ENCODE measurements at places on chromosomes 5 and 9. TPM values are rescaled to one million over a fixed set of nuclear protein-coding genes. Genes with fewer than 3 reads are reported as not detected.

The CIZ1 gene
- polyA plus RNA-seq = 155 TPM

The PCDHA4 gene
- 0.44 TPM for polyA plus RNA-seq

DNA sequence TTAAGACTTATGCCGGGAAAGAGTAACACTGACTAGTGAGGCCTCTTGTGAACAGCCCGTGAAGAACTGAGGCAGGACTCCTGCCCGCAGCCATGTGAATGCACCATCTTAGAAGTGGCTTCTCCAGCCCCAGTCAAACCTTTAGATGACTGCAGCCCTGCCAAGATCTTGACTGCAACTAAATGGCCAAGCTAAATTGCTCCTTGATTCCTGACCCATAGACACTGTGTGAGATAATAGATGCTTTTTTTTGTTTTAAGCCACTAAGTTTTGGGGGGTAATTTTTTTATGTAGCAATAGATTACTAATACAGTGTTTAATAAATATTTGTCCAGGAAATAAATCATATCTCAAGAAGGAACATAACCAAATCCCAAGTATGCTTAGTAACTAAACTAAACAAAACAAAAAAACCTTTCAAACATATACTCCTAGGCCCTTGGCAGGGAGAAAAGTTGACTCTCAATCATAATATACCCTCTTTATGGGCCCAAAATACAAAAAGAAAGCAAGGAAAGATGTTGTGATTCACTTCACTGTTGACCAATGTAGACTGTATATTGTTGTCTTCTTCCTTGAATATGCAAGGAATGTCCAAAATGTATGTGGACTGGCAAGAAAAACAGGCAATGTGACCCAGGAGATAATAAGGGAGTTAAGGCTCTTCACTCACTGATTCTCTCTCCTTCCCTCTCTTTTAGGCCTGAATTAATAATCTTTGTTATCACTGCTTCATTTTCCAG, 79.7 kb upstream of the ZNF366 start:
- DNase-seq = no peak

DNA sequence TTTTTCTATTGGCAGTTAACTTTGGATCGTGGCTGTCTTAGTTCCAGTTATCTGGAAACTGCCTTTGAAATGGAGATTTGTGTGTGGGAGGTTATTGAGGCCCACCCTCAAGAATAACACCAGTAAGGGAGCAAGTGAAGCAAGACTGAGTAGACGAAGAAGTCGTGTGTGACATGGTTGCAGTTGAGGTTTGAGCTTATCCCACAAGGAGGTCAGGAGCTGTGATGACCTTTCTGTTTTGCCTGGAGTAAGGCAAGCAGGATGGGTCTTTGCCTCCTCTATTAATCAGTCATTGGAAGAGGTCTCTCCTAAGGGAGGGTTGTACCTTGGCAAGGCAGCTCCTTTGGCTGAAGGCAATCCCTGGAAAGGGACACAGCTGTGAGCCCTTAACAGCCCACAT, 49.6 kb upstream of the CTXN3 start:
- DNase-seq = no peak

DNA sequence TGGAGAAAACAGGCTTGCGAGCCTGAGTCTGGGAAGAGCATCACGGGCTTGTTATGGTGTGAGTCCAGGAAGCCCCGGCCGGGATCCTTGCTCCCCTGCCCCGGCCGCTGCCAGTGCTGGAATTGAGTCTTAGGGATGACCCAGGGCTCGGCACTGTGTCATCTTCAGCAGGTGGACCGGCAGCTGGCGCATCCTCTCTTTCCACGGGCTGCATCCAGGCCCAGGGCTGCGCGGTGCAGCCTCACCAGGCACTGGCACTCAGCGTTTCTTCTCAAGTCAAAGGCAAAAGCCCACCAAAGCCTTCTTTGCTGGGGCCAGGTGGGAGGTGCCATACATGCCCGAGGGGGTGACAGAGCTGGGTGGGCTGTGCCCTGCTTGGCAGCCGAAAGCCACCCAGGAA, 46.6 kb downstream of the COL5A1 start:
- DNase-seq = no peak

DNA sequence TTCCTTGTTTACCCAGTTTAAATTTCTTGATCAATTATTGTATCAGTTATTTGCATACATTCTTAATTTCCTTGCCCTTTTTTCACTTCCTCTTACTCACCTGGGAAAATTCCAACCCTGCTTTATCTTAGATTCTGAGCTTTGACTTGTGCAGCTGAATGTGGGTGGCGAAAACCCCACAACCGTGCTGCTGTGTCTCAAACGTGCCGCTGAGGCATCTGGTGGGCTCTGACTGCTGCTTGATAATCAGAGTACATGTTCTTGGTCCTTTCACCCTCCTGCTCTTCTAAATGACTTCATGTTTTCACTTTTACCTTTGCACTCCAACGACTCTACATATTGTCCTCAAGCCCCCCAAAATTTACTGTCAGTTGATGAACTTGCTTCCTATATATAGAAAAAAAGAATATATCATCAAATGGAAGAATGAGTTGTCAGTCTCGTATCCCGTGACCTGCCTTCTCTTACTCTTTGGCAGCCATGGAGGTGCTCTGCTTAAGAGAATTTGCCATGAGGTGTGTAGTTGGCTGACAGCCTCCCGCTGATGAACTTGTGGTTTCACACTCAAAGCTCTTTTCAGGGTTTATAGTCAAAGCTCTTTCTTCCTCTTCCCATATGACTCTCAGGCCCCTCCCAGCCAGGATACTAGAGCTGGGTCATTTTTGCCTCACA, 14.0 kb upstream of the JAK2 start:
- no peak for DNase-seq

GRCh38 chr5:80962630-80963520, 2.7 kb downstream of the RASGRF2 start:
- no peak for DNase-seq

All from right lung (tissue), 10 donors.